GM06990 (cell line): ENCODE measurements at places on chromosomes 2 and 18.

- DNase-seq: no peak
Measured at GRCh38 chr18:55862693-55863390, 274.9 kb upstream of the TCF4 start.

GRCh38 chr2:156319811-156320485, 12.6 kb downstream of the NR4A2 start:
- DNase-seq: no peak

DNA sequence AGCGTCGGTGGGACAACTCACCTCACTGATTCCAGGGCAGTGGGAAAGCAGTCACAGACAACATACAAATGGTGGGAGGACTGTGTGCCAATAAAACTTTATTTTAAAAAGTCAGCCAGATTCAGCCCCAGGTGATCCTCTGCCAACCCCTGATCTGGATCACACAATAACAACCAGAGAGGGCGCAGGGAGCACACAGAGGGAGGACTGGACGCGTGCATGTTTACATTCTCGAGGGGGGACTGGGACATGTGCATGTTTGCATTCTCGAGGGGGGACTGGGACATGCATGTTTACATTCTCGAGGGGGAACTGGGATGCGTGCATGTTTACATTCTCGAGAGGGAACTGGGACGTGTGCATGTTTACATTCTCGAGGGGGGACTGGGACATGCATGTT, 209.5 kb downstream of the NDUFA10 start:
- no peak for DNase-seq

DNA sequence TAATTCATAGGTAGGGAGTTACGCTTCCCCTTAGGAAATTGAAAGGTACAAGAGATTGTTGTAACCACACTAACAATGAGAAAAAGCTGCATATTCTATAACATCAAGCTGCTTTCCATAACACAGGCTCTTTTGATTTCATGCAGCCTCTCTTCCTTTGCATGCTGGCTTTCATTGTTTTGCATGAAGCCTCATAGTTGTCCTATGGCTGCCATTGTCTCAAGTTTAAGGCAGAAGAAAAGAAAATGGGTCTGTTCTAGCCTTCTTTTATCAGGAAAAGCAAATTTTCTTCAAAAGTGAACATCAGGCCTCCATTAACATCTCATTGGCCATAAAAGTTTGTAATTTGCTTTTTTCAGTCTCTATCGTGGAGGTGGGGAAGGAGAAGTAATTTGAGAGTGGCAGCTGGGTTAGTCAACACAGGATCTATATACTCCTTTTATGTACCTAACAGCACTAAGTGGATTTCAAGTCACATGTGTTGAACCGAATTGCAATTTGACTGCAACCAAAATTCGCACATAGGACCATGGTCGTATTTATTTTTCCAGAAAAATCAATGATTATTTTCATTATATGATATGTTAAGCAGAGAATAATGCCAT, 248.5 kb upstream of the RND3 start:
- no peak for DNase-seq

- DNase-seq: no peak
Measured at GRCh38 chr2:175568109-175568730, 386.7 kb upstream of the ATP5MC3 start.

DNA sequence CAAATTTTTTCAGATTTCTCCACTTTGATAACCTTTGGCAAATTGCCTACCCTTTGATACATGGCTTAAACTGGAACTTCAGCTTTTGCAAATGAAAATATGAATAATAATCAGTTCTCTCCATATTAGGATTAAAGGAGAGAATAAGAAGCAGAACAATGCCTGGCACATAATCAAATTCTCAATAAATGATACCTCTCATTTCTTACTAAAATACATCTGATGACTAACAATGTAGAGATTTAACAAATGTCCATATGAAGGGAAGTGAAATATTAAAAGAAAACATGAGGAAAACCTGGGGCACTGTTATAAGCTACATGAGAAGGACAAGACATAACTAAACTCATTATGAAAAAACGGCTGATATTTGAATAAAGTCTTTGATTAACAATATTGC, 1103.6 kb downstream of the LRP1B start:
- DNase-seq: no peak

DNA sequence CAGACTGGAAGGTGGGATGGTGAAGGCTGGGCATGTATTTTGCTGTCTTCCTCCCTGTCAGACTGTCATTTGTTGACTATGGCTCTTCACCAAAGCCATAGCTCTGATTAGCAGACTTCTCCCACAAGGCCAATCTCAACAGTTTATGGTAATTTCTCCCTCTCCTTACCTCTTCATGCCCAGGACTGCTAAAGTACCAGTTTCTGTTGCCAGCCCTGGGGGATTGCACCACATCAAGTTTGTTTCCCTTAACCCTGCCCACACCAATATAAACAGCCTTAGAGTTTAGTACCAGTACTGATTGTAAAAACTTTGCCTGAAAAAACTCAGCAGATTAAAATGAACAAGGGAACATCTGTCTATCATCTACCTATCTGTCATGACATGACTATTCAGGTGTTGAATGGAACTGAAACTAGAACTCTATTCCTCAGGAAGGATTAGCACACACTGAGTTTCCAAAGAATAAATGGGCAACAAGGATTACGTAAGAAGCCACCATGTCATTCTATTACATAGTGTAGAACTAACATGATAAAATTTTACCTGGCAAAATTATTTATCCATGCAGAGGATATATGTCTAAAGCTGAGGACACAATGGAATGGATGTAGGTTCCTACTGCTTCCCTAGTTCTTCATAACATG, 13.7 kb downstream of the FEZ2 start:
- no peak for DNase-seq

DNA sequence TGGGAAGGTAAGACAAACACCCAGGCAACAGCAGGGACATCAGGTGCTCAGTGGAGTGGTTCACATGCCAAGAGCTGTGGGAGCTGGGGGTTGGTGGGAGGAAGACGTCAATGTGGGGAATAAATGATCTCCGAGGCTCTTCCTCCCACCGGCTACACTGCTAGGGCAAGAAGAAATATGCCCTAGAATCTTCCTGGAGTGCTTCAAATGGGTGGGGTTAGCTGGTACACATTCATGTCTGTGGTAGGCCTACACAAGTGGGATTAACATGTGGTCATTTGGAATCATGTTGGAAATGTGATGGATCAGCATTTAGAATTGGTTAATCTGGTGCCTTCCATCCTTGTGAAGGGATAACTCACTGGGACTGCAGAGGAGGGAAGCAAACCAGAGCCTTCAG, 12.4 kb upstream of the ZFP36L2 start:
- DNase-seq: no peak

DNA sequence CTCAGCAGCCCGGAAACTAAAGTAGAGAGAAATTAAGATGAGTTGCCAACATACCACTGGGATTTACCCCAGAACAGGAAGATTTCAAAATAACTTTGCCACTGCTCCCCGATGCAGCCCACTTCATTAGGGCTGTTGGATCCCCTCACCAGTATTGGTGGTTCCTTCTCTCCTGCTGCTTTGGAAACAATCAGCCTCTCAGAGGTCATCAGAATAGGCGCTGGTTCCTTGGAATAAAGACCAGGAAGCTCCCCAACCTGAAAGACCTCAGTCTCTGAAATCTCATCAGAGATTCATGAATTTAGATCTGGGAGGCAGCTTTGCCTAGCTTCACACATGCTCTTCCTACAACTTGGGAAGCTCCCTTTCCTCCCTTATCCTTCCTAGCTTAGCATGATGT, 332.4 kb downstream of the STK39 start:
- no peak for DNase-seq

GRCh38 chr2:165361514-165361913, 108.0 kb upstream of the CSRNP3 start:
- DNase-seq: no peak

DNA sequence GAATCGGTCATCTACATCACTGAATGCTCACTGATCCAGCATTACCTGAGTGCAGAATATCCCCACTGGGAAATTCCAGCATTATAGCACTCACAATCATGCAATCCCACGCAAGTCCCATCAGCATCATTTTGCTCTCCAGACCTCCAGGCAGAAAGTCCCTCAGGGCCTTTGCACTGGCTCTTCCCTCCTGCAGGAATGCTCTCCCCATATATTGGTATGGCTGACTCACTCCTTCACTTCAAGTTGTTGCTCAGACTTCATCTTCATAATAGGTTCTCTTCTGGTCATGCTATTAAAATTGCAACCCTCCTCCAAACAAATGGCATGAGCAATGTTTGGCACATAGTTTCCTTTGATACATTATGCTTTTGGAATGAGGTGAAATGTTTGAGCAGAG, 64.7 kb upstream of the CELF4 start:
- DNase-seq: no peak

- DNase-seq: no peak
Measured at GRCh38 chr2:22486343-22486742, 898.6 kb upstream of the KLHL29 start.

GRCh38 chr2:56382466-56382865, 198.7 kb downstream of the CCDC85A start:
- DNase-seq: no peak

- DNase-seq: no peak
Measured at GRCh38 chr2:40412456-40412855, 39.4 kb downstream of the SLC8A1 start.

- DNase-seq: no peak
Measured at GRCh38 chr2:47360283-47360682, 42.7 kb upstream of the MSH2 start.

- no peak for DNase-seq
Measured at GRCh38 chr18:9663377-9663776, 44.7 kb upstream of the RAB31 start.

- DNase-seq: no peak
Measured at GRCh38 chr18:42038936-42039335, 83.9 kb downstream of the PIK3C3 start.

DNA sequence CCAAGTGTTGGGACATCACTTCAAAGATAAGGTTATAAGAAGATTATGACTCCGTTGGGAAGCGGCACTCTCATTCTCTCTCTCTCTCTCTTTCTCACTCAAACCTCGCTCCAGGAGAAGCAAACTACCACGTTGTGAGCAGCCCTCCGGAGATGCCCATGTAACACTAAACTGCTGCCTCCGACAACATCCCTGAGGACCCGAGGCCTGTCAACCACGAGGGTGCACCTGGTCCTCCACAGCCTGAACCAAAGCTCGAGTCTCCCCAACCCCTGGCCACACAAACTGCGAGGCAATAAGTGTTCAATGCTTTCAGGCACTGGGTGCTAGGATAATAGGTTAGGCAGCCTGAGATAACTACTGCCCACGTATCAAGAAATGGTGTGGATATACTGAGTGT, 654.5 kb upstream of the ID2 start:
- DNase-seq: no peak

- DNase-seq: no peak
Measured at GRCh38 chr18:8046441-8046840, 479.3 kb downstream of the PTPRM start.

GRCh38 chr18:77481541-77481940, 231.9 kb downstream of the GALR1 start:
- no peak for DNase-seq

DNA sequence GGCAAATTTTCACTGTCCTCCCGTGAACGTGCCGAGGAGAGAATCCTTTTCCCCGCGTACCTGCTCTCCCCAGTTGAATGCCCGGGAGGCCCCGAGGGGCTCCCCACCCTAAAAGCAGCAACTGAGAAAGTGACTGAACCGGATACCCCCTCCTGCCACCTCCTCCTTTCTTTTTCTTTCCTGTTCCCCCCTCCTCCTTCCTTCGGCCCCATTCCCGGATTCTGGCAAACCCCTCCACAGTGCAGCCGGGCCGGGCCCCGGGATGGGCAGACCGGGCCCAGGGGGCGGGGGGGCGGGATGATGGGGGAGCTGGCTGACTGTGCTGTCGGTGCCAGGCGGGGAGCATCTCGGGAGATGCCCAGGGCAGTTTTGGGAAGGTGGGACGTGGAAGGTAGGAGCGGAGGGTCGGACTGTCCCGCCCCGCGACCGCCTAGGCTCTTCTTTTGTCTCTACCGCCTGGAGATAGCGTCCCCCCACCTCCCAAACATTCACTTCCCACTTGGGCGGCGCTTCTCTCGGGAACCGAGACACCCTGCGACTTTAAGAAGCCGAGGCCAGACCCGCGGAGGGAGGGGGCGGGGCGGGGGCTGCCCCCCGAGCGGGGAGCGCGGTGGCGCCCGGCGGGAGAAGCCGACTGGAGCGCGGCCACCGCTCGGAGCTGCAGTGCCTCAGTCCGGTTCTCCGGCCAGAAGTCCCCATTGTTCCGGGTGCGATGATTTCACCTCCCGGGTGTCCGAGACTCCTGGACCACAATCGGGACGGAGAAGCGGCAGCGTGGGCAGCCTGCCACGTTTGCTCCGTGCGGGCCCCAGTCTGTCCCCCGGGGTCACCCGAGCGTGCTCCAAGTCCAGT, 8.2 kb downstream of the DLX2 start:
- DNase-seq: no peak

GRCh38 chr18:2223849-2224248, 347.5 kb downstream of the METTL4 start:
- no peak for DNase-seq

DNA sequence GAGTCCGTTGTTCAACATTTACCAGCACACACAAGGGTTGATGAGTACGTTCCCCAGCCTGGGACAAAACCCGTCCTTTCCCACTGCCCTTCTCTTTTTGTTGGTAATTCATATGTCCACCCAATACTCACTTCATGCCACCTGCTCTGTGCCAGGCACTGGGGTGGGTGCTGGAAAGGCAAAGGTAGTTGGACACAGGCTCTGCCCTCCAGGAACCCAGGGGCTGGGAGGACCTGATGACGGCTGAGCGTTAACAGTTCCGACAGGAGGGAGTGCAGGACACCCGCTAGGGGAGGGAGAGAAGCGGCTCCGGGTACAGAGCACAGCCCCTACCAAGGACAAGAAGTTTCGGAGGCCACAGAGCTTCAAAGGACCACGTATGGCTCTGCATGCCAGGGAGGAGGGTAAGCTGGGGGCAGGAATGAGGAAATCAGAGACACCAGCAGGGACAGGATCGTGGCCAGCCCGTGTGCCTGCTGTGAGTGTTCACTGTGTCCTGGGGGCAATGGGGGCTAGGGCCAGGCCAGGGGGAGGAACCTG, 134.1 kb upstream of the GPC1 start:
- no peak for DNase-seq

GRCh38 chr18:45686891-45687611, 36.9 kb upstream of the SLC14A1 start:
- peak; percentile 71 for DNase-seq

DNA sequence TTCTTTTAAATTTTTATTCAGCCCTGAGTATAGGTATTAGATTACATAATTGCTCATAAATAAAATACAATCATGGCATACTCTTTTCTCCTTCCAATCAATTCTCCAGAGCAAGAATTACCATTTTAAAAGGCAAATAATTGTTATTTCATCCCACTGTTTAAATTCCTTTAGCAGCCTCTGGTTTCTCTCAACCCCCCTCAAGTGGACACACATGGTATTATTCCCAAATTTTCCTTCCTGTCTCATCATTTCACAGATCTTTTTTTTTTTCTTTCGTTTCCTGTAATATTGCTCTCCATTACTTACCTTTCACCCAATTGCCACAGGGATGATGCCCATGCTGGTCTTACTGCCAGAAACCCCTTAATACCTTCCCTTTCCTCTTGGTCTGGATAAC, 385.2 kb downstream of the RIT2 start:
- DNase-seq: no peak

- no peak for DNase-seq
Measured at GRCh38 chr2:224780106-224780505, 63.9 kb upstream of the CCDC195 start.

- DNase-seq: no peak
Measured at GRCh38 chr18:31146809-31147208, 15.8 kb downstream of the DSC1 start.
